ENCODE measurements at places on chromosomes 5 and 9. TPM values are rescaled to one million over a fixed set of nuclear protein-coding genes. Genes with fewer than 3 reads are reported as not detected.

DNA sequence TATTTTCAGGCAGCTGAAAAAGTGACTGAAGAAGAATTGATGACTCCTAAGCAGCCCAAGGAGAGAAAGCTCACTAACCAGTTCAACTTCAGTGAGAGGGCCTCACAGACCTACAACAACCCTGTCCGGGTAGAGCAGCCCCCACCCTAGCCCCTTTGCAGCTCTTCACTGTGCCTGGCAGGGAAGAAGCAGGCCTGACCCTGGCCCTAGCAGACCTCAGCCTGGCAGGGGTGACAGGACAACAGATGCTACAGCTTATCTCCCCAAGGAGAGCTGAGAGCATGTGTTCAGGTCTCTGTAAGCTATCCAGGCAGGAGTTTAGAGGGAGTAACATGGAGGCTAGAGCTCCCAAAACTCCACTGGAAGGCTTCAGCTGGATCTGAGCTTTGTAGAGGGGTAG is 31.8 kb downstream of the DNAI1 start:
- no peak for DNase-seq

DNA sequence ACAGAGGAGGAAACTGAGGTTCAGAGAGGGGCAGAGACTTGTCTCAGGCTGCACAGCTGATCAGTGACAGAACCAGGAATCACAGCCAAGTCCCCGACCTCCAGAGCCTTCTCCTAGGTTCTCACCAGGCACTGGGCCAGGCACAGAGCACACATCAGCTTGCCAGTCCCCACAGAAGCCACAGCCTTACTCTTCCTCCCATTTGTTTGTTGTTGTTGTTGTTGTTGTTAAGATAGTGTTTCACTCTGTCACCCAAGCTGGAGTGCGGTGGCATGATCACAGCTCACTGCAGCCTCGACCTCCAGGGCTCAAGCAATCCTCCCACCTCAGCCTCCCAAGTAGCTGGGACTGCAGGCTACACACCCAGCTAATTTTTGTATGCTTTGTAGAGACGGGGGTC is 41.4 kb downstream of the NAIF1 start:
- no peak for DNase-seq

- DNase-seq, result no peak
Measured at GRCh38 chr5:172339264-172340180, 56.0 kb upstream of the UBTD2 start.

GRCh38 chr5:32217886-32218396 is 43.8 kb upstream of the GOLPH3 start:
- no peak for DNase-seq

- no peak for DNase-seq
Measured at GRCh38 chr9:116497095-116497890, 189.8 kb upstream of the TRIM32 start.

- no peak for DNase-seq
Measured at GRCh38 chr5:177142098-177142611, 8.6 kb downstream of the NSD1 start.

- no peak for DNase-seq
Measured at GRCh38 chr5:125034331-125034730, 287.9 kb upstream of the ZNF608 start.

GRCh38 chr9:126700296-126700695 is 86.6 kb downstream of the LMX1B start:
- peak; percentile 4 for DNase-seq

GRCh38 chr5:169519358-169519757 is 64.2 kb upstream of the SPDL1 start:
- DNase-seq, result no peak

GRCh38 chr5:89520771-89521170 is 637.8 kb upstream of the MEF2C start:
- DNase-seq, result no peak

DNA sequence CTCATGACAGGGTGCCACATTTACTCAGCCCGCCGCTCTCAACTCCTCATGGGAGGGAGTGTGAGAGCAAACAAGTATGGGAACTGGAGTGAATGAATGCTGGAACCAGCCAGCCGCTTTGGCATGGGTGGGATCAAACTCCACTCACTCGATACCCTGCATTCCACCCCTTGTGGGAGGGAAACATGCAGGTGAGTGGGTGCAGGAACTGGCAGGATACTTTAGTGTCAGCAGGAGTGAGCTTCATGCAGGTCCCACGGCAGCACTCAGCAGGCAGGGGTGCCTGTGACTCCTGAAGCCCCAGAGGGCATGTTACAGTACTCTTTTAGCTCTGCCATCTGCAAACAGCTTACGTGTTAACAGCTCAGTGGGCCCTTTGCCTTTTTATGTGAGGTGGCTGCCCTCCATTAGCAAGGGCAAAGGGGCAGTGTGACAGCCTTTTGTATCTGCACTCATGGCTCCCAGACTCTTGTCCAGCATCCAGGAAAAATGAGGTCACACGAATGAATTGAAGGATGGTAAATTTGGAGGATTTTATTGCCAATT is 433.2 kb upstream of the NMUR2 start:
- DNase-seq, result no peak

GRCh38 chr9:93076101-93076791 is 17.7 kb downstream of the SUSD3 start:
- no peak for DNase-seq

- DNase-seq, result no peak
Measured at GRCh38 chr9:13651526-13651925, 372.0 kb upstream of the MPDZ start.

DNA sequence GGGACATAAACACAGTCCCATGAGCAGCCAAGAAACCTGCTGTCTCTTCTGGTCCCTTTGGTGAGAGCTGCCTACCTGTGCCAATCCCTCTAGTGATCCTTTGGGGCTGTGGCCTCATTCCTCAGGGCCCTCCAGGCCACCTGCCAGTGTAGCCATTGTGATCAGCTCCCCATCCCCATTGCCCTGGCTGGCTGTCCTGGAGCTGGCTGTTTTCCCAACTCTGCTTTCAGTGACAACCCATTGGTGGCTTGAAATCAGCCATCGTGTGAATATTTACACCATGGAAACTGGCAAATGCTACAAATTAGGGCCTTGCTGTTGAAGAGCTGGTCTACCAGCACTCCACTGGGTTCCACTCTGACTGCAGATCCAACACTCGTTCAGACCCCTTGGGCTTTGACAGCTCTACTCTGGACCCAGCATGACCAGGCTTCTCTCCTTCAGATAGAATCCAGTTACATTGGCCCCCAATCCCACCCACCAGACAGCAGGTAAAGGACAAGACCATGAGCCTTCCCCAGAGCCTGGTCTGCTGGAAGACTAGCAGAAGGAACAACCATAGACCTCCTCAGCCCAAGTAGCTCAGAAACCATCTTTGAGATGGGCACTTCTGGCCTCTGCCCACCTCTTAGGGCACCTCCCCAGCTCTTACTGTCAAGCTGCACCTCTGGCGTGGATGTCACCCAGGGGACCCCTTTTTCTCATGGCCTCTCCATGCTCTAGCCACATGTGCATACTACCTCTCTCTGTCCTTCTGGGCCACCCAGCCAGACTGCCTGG is 69.2 kb upstream of the NEK6 start:
- no peak for DNase-seq

DNA sequence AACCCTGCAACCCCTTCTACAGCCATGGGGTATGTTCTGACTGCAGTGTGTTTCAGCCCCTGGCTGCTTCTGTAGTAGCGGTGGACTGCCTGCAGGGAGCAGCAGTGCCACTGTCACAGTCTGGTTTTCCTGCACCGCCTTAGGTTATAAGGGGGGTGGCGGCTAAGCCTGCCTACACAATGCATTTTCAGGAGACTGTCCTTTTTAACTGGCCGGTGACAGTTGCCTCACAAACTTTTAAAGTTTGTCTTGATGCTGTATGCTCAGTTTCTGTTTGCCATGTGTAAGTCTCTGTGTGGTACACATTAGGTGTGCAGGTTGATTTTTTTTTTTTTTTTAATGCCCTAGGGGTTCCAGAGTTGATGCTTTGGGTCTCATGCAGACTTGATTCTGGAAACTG is 53.0 kb downstream of the NUP214 start:
- peak; percentile 71 for DNase-seq

DNA sequence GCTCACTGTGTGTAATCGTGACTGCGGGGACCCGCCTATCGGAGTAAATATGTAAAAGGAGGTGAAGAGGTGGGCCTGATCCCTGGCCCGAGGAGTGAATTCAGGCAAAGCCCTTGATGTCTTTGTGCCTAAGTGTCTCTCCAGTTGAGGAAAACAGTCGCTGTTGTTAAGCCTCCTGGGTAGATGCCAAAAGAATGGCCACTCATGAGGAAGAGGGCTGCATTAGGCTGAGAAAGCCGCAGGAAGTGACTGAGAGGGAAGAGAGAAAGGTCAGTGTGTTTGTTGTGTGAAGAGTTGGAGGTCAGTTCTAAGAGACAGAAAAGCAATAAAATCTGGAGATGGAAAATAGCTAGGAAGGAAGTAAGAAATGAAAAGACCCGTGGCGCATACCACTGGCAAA is 35.8 kb upstream of the PIP5K1B start:
- no peak for DNase-seq

DNA sequence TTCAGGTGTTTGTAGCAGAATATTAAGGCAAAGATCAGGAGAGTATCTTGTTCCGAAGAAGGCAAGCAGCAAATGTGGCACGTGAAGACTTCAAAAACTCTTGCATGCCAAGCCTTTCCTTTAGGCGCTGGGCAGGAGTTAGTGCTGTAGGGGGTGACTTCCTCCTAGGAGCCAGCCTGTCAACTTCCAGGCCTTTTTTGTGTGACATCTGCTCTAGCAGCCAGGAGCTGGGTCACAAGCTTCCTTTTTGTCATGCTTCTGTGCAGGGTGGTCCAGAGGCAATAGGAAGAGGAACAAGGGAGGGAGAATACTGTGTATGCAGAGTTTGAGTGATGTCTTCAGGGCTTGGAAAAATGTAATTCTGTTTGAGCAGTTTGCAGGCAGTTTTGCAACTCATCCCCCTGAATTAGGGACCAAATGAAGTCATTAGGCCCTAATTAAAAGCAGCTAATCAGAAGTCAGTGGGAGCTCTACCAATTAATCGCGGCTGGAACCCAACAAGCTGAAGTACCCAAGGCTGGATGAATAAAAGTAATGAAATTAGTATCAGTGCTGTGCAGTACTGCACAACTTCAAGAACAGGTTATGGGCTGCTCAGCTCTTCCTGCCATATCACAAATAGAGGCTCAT is 53.5 kb downstream of the TLR4 start:
- no peak for DNase-seq

- DNase-seq, result no peak
Measured at GRCh38 chr9:112009656-112010055, 113.0 kb downstream of the UGCG start.

GRCh38 chr5:180558232-180558631 is 33.1 kb downstream of the SCGB3A1 start:
- DNase-seq, result no peak

DNA sequence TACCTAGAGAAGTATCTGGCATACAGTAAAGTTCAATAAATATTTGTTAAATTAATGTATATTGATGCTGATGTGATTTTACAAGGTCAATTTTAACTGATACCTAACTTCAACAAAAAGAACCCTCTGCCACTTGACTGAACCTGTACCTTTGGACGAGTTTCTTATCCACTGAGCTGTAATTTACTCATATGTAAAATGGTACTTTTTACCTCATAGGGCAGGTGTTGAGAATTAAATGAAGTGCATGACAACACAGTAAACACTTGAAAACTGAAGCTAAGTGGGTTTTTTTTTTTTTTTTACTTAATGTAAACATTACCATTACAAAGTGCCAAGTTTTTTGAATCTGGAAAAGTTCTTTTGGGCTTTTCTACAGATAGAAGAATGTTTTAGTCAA is 15.4 kb downstream of the NIPSNAP3B start:
- no peak for DNase-seq

GRCh38 chr9:8430945-8431344 is 631.4 kb upstream of the DMAC1 start:
- DNase-seq, result no peak

DNA sequence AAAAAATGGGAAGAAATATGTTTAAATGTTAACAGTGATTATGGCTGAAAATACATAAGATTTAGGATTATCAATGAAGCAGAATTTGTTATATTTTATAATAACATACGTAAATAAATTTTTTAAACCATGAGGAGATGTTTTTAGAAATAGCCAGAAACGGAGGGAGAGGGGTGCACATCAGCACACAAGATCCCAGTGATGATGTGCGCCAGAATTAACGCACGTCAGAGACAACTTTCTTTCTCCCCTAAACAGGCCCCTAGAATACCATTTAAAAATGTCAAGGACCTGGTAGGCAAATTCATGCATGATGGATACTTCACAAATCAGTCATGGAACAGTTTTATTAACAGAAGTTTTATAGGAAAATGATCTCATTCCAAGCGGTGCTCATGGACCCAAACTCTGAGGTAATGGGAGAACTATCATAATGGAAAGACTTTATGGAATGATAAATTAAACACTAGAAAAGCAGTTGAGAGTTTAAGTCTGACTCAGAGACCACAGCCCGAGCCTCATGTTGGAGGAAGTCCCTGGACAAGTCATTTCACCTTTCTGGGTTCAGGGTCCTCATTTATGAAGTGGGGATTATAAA is 258.9 kb upstream of the GAS1 start:
- DNase-seq, result peak; percentile 85

- DNase-seq, result no peak
Measured at GRCh38 chr5:121660142-121660541, 191.5 kb upstream of the FTMT start.

- no peak for DNase-seq
Measured at GRCh38 chr5:110376281-110376951, 350.1 kb downstream of the TMEM232 start.

DNA sequence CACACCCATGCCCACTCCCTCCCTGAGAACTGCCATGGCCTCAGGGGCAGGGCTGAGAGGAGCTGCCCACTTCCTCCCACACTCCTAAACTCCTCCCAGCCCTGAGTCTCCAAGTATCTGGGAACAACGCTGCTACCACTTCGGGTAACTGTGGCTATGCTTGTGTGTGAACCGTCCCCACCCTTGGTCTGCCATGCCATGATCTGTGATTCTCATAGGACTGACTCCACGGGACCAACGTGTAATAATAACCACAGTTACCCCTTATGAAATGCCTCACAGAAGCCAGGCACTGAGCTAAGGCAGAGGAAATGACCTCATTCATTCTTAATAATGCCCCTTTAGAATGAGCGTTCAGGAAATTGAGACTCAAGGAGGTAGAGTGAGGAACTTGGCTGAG is 103.9 kb upstream of the SMIM23 start:
- DNase-seq, result peak; percentile 50

GRCh38 chr5:6601271-6601670 is 31.6 kb downstream of the NSUN2 start:
- no peak for DNase-seq

PCBD2 gene
- total RNA-seq, result 8.7 TPM

FBP2 gene
- not detected for total RNA-seq

SV2C gene
- 0.03 TPM for total RNA-seq

ADAMTS12 gene
- total RNA-seq, result 3.5 TPM

PTGES gene
- 3.9 TPM for total RNA-seq

GAS1 gene
- total RNA-seq, result 14.5 TPM

CKMT2 gene
- not detected for total RNA-seq

CYLC2 gene
- total RNA-seq, result not detected

OR2V2 gene
- total RNA-seq, result not detected

CDH18 gene
- total RNA-seq, result 14.8 TPM

PRSS3 gene
- total RNA-seq, result 15.2 TPM

CCDC183 gene
- total RNA-seq, result not detected

TNC gene
- 159 TPM for total RNA-seq

BTNL8 gene
- total RNA-seq, result not detected

TPPP gene
- not detected for total RNA-seq

GABRA6 gene
- not detected for total RNA-seq

All from Daoy (cell line).